Stimulated activated CD8-positive, alpha-beta memory T cell treated with anti-CD3 and anti-CD28 coated beads, Interleukin-7, amount 100 ng/mL, for 1 hour (primary cell): ENCODE measurements at places on chromosomes 1 and 21.

GRCh38 chr1:205920159-205920558 is 23.1 kb downstream of the SLC26A9 start:
- DNase-seq = no peak

DNA sequence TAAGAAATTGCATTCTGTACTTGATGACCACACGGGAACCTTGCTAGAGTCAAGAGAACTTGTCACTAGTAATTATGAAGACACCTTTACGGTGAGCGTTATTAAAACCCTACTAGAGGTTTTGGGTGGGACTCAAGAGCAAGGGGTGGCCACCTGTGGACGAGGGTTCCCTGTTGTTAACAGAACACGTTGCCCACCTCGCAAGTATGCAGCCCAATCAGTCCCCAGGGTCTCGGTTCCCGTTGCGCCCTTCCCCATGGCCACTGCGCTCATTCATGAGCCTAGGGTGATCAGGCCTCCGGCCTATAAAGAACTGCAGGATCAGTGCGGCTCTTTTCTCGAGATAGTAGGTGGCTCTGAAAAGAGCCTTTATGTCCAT is 30.2 kb upstream of the RNF187 start:
- no peak for DNase-seq

DNA sequence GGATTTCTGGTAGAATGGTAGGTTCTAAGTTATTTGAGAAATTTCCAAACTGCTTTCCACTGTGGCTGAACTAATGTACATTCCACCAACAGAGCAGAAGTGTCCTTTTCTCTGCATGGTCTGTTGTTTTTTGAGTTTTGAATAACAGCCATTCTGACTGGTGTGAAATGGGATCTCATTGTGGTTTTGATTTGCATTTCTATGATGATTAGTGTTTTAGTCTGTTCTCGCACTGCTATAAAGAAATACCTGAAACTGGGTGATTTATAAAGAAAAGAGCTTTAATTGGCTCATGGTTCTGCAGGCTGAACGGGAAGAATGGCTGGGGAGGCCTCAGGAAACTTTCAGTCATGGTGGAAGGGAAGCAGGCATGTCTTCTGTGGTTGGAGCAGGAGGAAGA is 80.3 kb downstream of the SDCCAG8 start:
- no peak for DNase-seq

- DNase-seq = no peak
Observed at GRCh38 chr1:195908121-195908520, 700.1 kb downstream of the KCNT2 start.

DNA sequence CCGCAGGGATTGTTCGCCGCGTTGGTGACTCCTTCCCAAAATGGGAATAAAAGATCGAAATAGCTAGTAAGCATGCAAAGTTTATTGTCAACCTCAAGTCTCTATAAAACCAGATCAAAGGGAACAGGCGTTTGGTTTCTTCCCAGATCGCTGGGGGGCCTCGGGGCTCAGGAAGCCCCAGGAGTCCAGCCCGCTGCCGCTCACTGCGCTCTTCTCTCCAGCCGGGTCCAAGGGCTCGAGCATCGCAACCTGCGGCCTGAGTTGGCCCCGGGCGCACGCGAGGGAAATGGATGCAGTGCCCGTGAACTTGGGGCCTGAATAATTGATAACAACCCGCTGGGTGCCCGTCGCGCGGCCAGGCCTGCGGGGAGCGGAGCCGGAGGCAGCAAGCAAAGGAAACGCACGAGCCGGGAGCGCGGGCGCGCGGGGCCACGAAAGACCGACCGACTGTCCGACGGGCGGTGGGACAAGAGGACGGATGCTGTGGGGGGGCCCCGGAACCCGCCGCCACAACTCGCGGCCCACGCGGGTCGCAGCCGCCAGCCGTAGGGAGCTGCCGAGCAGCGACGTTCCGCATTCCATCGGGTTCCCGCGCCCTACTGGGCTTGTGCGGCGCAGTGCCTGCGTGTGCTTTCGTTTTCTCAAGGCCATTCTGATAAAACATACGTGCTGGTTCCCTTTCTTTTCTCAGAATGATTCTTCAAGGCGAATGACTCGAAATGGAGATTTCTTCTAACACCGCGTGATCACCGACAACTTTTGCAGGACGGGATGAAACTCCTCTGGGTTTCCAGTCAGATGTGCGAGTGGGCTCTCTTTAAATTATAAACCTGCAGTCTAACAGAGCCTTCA is 14.0 kb upstream of the ALX3 start:
- DNase-seq = no peak

DNA sequence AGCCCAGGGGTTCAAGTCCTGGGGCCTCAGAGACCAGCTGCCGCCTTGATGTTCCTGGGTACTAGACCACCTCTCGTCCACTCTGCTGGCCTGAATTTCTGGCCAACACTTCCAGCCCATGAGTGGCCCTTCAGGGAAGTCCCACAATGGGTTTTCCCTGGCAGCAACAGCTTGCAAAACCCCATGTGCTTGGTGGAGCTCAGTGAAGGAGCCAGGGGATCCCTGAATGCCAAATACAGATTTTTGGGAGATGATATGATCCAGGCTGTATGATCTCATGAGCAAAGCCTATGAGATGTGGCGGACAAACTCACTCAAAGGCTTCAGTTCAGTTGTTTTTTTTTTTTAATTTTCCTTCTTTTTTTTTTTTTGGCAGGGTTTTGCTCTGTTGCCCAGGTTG is 9.6 kb upstream of the RASSF5 start:
- DNase-seq = no peak

DNA sequence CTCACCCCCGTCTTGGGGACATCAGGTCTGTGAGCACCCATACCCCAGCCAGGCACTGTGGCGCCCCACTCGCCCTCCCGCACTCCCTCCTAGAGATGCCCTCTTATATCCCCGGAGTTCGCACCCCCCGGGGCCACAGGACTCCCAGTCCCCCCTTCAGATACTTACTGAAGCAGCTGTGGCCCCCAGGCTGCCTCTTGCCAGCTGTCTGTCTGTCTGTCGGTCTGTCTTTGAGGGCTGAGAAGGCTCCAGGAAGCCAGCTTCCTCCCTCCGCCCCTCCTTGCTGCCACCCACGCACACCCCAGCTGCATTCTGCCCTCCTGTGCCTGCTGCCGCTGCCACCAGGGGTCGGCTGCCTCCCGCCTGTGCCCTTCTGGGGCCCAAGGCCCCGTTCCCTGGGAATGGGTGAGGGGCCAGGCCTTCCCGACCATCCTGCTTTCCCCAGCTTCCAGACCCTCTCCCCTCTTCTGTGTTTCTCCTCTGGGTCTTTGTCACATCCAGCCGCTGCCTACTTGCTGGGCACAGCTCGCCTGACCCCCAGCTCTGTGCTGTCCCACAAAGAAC is at the start of gene PTPN7:
Gene PTPN7 (minus strand): TSS at position 226 of the 564 bp plus-strand sequence. CDS start 1,200 bp downstream, outside the sequence.
- DNase-seq = peak; percentile 70

- no peak for DNase-seq
Observed at GRCh38 chr21:46080171-46081021, 17.5 kb upstream of the COL6A2 start.

- DNase-seq = no peak
Observed at GRCh38 chr1:111968511-111968910, 21.0 kb downstream of the KCND3 start.

- no peak for DNase-seq
Observed at GRCh38 chr1:241521718-241522117, 2.2 kb upstream of the FH start.

DNA sequence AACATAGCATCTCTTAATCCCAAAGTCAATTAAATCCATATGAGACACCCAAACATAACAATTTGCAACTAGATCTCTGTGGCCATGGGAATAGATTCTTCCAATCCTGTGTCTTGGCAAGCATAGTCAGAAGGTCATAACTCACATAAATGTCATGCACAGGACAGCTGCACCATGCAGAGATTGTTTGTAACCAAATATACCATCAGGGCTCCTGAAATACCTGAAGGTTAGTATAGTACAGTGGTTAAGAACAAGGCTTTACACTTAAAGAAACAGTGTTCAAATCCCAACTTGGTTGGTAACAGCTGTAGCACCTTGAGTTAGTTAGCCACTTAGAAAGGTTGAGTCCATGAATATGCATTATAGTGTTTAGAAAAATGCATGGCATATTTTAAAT is 82.6 kb upstream of the CCDC190 start:
- DNase-seq = no peak

GRCh38 chr1:63653976-63654375 is 60.8 kb downstream of the PGM1 start:
- no peak for DNase-seq

GRCh38 chr1:6127587-6128163 is 52.4 kb downstream of the CHD5 start:
- DNase-seq = peak; percentile 41

- no peak for DNase-seq
Observed at GRCh38 chr21:25837533-25838265, 102.9 kb downstream of the GABPA start.

DNA sequence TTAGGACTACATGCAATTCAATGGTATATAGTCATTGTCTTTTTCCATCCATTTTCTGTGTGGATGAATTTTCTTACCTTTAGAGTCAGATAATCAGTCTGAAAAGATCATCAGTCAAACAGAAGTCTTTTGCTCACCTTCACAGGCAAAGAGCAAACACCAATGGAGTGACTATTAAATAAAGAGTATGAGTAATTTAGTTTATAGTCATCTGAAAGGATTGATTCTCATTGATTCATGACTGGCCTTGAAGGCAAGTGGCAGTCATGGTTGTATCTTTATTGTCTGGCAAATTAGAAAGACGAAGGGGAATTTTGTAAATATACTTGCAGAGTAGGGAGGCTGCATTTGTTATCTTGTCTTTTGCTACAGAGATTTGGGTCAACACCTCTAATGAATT is 89.9 kb downstream of the EPB41 start:
- DNase-seq = no peak
